Dermis blood vessel endothelial cell (primary cell): ENCODE measurements at places on chromosomes 7 and 10.

GRCh38 chr7:123792547-123792946 is 43.7 kb upstream of the WASL start:
- no peak for DNase-seq

DNA sequence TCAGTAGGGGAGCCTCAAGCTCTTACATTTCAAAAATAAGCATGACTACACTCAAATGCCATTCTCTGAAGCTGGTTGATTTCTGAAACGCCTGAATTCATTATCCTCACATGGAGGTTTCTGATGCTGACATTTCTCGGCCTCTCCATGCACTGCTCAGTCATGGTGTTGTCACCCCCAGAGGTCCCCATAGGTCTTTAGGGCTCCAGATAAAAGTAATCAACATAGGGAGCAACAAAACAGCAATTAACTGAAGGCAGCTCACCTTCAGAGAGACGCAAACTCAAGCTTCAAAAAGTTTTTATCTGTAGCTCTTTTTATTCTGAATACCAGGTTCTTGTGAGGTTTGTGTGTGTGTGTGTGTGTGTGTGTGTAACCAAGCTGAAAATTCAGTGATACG is 223.2 kb upstream of the LRRN3 start:
- DNase-seq, result no peak

- no peak for DNase-seq
Observed at GRCh38 chr10:132862485-132863420, 76.8 kb upstream of the NKX6-2 start.

DNA sequence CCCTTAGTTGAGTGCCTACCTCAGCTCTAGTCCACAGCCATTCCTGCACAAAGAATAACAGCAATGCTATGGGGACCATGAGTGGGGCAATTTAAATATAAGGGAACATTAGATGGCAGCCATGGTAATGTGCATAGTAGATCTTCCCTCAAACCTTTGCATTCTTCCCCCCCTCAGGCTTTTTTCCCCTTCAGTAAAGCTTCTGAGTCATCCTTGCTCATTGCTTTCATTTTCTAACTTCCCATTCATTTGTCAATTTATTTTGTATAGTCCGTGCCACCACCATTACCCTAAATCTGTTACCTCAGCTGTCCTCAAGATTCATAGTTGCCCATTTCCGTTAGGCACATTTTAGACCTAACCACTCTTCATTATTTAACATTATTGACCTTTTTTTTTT is 10.7 kb downstream of the HECTD2 start:
- DNase-seq, result no peak

DNA sequence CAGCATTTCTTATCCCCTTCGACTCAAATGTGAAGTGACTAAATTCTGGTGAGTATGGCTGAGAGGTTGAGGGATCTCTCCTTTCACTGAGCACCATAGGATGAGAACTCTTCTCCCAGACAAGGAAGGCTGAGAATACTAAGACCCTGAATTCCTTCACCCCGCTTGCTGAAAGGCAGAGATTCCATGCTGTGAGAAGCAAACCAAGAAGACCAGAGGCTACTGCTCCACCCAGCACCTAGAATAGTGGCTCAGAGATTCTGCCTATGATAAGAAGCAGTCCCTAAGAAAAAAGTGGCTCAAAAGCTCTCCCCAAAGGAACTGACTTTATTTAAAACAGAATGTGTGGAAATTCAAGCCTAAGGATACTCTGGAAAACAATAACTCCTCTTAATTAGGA is 26.7 kb upstream of the WNT2 start:
- DNase-seq, result no peak

- DNase-seq, result no peak
Observed at GRCh38 chr10:6342096-6342685, 139.5 kb downstream of the PFKFB3 start.

- DNase-seq, result no peak
Observed at GRCh38 chr7:85094046-85094725, 92.7 kb downstream of the SEMA3D start.

GRCh38 chr7:37942934-37943610 is 22.6 kb downstream of the EPDR1 start:
- no peak for DNase-seq

DNA sequence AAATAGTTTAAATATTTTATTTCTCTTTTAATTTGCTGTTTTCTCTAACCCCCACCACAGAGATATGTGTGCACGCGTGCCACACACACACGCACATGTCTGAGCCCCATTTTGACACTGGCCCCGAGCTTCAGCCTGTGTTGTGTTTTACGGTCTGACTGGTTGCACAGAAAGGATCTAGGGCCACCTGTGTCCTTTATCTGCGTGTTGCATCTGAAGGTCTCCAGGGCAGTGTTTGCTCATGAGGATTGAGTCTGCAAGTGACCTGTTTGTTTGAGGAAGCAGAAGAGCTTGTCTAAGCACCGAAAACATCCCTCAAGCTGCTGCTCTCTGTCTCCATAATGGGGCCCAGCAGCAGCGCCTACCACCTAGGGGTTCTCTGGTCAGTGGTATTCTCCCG is 266.4 kb upstream of the LYZL1 start:
- no peak for DNase-seq

DNA sequence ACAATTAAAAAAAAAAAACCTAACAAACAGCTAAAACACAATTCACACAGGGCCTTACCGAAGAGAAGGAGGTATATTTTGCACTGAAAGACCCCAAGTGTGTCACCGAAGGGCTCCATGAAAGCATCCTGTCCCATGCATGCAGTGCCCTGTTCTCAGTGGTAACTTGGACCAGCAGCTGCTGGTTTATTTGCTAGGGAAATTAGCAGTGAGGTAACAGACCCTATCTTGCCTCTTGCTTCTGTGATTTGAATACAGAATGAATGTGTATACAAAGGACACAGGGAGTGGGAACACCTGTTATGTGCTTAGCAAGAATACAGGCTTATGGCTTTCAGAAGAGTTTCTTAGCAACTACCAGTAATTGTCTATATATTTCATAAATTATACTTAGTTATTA is at the start of gene HEPACAM2:
Gene HEPACAM2, minus strand, starts transcription at position 160 of the 400 bp plus-strand sequence.
- no peak for DNase-seq

GRCh38 chr10:123565691-123566660 is 100.2 kb upstream of the GPR26 start:
- DNase-seq, result no peak

DNA sequence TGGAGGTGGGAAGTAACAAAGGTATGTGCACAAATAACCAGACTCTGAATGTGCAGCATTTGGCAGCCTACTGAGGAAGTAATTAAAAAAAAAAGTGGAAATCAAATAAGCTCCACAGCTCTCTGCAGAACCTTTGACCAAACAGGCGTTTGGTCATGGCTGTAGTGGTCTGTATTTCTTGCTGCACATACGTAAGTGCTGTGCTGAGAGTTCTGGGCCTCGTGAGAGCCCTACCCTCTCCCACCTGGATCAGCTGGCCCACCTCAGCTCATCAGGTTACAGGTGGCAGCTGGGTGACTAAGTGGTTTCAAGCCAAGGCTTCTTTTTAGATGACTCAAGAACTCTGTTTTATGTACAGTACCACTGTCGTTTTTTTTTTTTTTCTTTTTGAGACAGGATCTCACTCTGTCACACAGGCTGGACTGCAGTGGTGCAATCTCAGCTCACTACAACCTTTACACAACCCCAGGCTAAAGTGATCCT is 178.2 kb upstream of the KLF6 start:
- DNase-seq, result peak; percentile 48

- DNase-seq, result peak; percentile 79
Observed at GRCh38 chr10:60236869-60237524, 152.7 kb downstream of the ANK3 start.

- DNase-seq, result no peak
Observed at GRCh38 chr7:116436305-116436826, 63.2 kb upstream of the CAV2 start.

- no peak for DNase-seq
Observed at GRCh38 chr10:44818041-44818649, 93.0 kb upstream of the TMEM72 start.

- DNase-seq, result no peak
Observed at GRCh38 chr10:6145166-6145987, 56.5 kb downstream of the RBM17 start.

- DNase-seq, result no peak
Observed at GRCh38 chr7:100373261-100373831, at the start of gene PILRA. Gene PILRA (plus strand): TSS chr7:100373487. CDS start chr7:100373657, 170 bp downstream.

DNA sequence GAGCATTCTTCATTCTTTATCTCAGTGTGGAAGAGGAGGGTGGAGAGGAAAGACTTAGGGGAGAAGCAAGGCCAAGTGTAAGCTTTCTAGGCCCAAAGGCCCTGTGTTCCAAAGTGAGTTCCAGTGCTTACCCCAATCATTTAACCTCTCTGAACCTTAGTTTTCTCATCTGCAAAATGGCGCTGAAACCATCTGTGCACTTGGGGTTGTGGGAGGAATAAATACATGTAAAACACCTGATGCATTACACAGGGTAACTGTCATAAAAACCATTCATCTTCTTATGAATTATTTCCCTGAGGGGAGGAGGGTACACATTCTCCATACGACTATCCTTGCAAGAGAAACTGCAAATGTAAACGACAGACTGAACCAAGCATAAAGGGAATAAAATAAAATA is 19.0 kb downstream of the PIK3AP1 start:
- no peak for DNase-seq

GRCh38 chr10:66931340-66931948 is 5.6 kb downstream of the LRRTM3 start:
- peak; percentile 79 for DNase-seq

DNA sequence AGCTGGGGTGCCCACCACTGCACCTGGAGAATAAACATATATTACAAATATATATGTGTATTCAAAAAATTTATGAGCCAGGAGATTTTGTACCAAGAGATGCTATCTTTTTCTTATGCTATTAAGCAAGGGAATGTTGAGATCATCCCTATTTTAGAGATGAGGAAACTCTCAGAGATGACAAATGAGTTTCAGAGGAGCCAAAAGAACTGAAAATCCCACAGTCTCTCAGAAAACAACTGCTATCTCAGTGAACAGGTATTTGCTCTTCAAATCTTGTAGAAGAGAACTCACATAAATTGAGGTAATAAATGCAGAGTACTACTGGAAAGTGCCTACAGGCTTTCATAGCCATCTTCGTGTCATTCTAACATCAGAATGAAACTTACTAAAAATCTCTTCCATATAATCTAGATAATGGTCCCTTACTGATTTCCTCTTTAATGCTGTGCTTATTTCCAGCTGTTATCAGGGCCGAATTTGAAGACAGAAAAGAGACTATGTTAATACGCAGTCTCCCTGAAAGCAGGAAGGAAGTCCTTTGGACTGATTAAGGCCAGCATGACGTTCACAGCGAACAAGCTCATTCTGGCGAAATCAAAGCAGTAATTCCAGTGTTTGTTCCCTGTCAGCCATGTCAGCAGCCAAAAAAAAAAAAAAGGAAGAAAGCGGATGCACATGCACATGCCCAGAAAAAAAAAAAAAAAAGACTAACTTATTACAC is 29.4 kb upstream of the ANAPC16 start:
- DNase-seq, result peak; percentile 84

- DNase-seq, result no peak
Observed at GRCh38 chr7:51238981-51239495, 77.6 kb downstream of the COBL start.

DNA sequence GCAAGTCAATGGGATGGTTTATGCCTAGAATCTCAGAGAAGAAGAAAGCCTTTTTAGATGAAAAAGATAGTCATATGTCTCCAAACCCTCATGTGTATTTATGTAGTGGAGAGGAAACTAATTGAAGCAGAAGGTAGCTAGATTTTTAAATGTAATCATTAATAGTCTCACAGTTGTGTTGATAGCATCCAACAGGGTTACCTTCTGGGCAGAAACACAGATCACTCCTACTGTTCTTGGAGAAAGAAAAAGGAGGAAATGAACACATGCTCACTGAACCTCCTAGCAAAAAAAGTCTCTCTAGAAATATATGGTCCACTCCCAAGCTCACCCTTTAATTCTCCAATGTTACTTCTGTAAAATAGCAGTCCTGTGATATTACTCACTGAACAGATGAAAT is 777.2 kb upstream of the C7orf33 start:
- no peak for DNase-seq

DNA sequence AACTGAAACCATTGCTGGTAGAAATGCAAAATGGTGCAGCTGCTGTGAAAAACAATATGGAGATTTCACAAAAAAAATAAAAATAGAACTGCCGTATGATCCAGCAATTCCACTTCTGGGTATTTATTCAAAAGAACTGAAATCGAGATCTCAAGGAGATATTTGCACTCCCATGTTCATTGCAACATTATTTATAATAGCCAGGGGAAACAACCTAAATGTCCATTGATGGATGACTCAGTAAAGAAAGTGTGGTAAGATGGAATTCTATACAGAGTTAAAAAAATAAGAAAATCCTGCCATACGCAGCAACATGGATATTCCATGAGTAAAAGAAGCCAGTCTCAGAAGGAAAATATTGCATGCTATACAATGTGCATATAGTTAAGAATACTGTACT is 290.6 kb upstream of the GHITM start:
- no peak for DNase-seq

- DNase-seq, result peak; percentile 58
Observed at GRCh38 chr7:140876519-140877248, 48.0 kb downstream of the BRAF start.

DNA sequence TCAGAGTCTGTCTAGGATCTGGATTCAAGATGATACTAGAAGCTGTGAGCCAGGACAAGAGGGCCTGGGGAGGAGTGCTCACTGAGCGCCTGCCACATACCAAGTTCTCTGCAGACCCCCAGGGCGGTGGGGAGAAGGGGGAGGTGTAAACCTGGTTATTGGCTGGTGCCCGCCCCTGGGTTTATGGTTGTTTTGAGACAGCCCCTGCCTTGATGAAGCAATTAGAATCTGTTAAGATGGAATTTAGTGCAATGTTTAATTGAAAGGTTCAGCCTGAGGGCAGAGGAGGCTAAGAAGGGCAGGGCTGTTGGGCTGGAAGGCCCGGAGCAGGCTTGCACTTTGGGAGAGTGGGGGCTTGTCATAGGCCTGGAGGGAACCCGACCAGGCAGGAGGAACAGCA is 42.7 kb downstream of the PRF1 start:
- no peak for DNase-seq

- no peak for DNase-seq
Observed at GRCh38 chr10:129849452-129849750, 114.7 kb downstream of the EBF3 start.

GRCh38 chr10:72263613-72264241 is 10.0 kb upstream of the DDIT4 start:
- DNase-seq, result peak; percentile 66

- no peak for DNase-seq
Observed at GRCh38 chr7:23346316-23346715, 47.2 kb downstream of the MALSU1 start.

DNA sequence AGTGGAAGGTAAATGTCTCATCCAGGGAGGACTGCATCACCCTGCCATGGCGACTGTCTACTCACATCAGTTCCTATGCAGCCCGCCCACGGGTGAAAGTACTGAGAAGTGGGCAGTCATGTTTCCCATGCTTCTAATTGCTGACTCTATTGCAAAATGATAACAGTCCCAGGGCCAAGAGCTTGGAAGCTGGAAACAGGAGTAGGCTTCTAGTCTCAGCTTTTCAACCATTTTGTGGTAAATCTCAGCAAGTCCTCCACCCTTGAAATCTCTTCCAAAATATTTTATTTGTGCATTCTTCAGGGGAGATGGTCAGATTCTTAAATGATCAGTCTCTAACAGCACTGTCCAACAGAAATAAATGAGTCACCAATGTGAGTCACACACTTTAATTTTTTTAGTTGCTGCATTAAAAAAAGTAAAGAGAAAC is 48.1 kb upstream of the TARP start:
- DNase-seq, result no peak

GRCh38 chr7:112452102-112452888 is 2.0 kb downstream of the IFRD1 start:
- DNase-seq, result peak; percentile 68
